Esophagus mucosa (tissue), 1 donor: ENCODE measurements at places on chromosomes 2 and 18.
A peak's percentile ranks its signal among the peaks of the same experiment; 100 is the strongest.

- no peak for ATAC-seq
Measured at GRCh38 chr2:6641956-6642355, 223.8 kb downstream of the CMPK2 start.

GRCh38 chr18:39840406-39840805 lies 2114.6 kb upstream of the PIK3C3 start:
- ATAC-seq, result no peak

DNA sequence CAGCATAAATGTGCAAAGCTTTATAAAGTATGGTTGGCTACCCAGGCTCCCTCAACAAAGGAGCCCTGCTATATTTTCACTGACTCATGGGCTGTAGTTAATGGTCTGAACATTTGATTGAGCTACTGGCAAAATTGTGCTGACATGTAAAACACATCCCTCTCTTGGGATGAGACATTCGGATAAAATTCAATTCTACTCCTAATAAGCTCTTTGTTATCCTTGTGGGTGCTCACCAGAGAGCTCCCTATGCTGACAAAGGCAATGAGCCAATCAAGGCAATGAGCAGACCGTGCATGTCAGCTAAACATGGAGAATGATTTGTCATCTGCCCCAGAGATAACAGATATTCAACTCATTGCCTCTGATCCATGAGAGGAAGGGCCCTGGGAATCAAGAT lies 27.7 kb downstream of the SERPINB8 start:
- no peak for ATAC-seq

- no peak for ATAC-seq
Measured at GRCh38 chr2:69017080-69017479, 4.1 kb downstream of the ANTXR1 start.

DNA sequence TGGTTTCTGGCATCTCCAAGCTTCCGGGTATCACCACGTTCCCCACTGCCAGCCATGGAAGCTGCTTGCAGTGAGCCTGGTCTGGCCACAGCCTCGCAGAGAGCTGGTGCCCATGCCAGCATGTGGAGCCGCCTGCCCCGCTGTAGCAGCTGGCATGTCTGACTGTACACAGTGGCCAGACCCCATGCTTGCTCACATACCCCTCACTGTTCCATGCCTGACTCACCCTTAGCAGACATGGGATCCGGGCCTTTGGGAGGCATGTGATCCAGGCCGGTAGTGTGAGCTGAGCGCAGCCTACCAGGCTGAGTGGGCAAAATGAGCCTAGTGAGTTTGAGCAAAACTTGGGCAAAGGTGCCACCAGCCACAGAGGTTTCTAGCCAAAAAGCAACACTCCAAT lies 18.8 kb upstream of the RPRD1A start:
- peak; percentile 15 for ATAC-seq

GRCh38 chr18:4106407-4107033 lies 348.6 kb downstream of the DLGAP1 start:
- ATAC-seq, result peak; percentile 65

GRCh38 chr2:166419616-166419934 lies 43.8 kb upstream of the SCN9A start:
- no peak for ATAC-seq
